ENCODE measurements at places on chromosomes 13 and 19.

- no peak for DNase-seq
These were observed 561.7 kb downstream of the DIAPH3 start for GRCh38 chr13:59601993-59602392.

GRCh38 chr19:41203371-41203770 lies 10.4 kb downstream of the CYP2S1 start:
- DNase-seq, result no peak

DNA sequence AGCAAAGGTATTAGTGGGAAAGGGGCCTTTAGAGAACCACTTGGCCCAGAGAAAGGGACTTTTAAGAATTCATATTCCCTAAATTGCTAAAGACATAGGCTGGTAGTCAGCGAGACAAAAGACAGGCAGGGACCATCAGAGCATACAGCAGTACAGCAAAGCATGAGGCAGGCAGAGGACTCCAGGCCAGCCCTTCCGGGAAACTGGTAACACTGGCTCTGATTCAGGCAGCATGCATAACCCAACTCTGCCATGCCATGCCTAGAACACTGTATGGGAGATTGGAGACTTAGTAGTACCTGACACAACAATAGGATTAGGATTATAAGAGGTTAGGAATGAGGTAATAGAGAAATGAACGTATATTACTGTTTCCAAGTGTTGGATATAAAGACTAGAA lies 34.9 kb downstream of the CAB39L start:
- no peak for DNase-seq

- no peak for DNase-seq
These were observed 1.9 kb downstream of the SULT2B1 start for GRCh38 chr19:48553676-48554384.

- DNase-seq, result no peak
These were observed 240.9 kb upstream of the SERP2 start for GRCh38 chr13:44132710-44133109.

GRCh38 chr13:41259875-41260501 lies 3.4 kb downstream of the MTRF1 start:
- no peak for DNase-seq

- no peak for DNase-seq
These were observed 3.0 kb downstream of the ANKRD10 start for GRCh38 chr13:110911880-110912279.

- no peak for DNase-seq
These were observed 2075.3 kb downstream of the PCDH9 start for GRCh38 chr13:65154661-65155447.

- no peak for DNase-seq
These were observed 3.3 kb upstream of the SLC39A3 start for GRCh38 chr19:2743099-2743498.

- DNase-seq, result no peak
These were observed 624 bp downstream of the SAFB start for GRCh38 chr19:5623397-5624017.

- no peak for DNase-seq
These were observed 21.7 kb downstream of the ZIC5 start for GRCh38 chr13:99949679-99950413.

DNA sequence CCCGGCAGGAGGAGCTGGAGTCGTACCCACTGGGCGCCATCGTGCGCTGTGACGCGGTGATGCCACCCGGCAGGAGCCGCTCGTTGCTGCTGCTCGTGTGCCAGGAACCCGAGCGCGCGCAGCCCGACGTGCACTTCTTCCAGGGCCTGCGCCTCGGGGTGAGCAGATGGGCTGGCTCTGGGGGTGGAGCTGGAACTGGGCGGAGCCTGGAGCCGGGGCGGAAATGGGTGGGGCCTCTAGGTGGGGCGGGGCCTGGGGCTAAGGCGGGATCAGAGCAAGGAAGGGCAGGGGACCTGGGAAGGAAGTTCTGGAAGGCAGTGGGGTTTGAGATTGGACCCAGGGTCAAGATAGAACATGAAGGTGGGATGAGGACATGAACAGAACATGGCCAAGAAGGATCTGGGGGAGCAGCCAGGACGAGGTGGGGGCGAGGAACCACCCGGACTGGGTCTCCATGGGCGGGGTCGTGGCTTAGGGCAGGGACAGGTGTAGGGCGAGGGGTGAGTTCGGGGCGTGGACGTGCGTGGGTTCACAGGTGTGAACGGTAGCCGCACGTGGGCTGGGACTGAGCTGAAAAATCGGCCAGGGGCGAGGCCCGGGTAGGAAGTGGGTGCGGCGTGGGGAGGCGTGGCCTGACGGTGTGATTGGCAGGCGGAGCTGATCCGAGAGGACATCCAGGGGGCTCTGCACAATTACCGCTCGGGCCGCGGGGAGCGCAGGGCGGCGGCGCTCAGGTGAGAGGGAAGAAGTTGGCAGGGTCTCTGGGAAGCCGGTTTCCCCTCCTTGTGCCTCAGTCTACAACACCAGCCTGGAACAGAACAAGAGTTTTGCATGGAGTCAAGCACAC lies 4.7 kb downstream of the EPS8L1 start:
- DNase-seq, result no peak

All from esophagus squamous epithelium (tissue), 5 donors.